ENCODE measurements at places on chromosomes 1 and 21.

DNA sequence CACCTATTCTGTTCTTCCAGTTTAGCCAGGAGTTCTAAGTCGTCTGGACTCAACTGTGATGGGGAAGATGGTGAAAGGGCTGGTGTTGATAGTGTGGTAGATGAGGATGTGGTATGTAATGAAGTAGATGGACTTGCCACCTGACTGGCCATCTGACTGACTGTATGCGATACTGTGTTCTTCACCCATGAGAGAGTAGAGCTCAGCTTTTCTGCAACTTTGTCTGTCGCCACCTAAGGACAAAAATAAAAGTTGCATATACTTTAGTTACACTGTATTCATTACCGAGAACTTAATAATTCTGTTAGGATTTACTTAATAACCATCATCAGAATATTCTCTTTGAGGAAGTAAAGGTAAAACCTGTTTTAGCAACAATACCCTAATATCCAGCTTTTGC lies 48.5 kb downstream of the EVI5 start:
- DNase-seq: no peak

DNA sequence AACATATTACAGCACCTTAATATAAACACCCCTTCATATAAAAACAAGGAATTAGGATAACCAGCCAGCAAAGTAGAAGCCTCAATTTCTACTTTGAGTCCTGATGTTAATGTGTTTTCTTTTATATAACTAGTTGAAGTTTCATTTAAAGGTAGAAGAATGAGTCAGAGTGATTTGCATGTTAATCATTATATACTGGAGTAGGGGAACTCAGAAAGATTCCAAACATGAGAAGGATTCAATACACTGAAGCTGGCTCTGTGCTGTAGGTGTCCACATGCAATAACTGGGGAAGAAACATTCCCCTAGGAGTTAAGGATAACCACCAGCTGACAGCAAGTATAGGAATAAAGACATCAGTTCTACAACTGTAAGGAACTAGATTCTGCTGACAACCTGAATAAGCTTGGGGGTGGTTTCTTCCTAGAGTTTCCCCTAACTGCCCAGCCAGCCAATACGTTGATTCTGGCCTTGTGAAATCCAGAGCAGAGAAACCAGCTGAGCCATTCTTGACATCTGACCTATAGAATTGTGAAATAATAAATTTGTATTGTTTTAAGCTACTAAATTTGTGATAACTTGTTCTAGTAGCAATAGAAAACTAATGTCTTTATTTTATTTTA lies 33.4 kb upstream of the RNPC3 start:
- no peak for DNase-seq

GRCh38 chr1:27220096-27220495 lies 14.3 kb upstream of the WDTC1 start:
- DNase-seq: no peak

- DNase-seq: no peak
Measured at GRCh38 chr21:44780767-44781459, 20.7 kb downstream of the UBE2G2 start.

DNA sequence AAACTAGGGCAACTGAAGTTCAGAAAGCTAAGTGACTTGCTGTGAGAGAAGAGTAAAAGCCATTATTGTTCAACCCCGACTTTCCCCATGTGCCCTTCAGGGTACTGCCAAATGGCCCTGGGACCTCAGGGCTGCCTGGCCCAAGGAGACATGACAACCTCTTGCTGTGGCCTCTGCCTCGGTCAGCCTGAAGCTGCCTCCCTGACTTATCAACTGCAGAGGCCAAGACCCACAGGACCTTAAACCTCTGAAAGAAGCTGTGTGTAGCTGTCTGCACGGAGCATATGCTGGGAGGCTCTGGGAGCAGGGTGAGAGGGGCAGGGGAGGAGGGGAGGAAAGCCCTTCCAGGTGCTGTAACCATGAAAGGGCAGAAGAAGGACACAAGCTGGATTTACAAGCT lies 35.9 kb downstream of the HMGB4 start:
- no peak for DNase-seq

- no peak for DNase-seq
Measured at GRCh38 chr1:83130886-83131691, 867.8 kb downstream of the TTLL7 start.

DNA sequence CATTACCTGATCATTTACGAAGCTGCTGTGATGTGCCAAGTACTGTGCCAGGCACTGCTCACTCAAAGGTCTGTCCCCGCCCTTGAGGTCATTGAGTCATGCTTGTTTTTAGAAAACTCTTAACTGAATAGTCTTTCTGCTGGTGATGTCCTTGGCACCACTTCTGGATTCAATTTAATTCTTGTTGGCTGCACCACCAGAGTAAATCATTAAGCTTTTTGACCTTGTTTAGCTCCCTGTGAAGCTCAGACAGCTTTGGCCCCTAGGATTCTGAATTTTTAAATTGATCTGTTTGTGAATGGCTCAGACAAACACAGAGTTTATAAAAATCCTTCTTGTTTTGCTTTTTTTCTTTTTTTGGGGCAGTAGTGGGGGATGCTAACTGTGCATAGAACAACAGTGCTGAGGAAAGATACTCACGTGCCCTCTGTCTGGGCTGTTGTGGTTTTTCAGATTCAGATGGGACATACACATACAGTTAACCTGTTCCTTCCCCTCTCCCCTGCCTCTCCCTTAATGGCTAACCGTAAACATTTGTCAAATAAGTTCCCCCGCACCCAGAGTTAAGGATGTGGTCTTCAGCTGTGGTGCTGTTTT lies 67.6 kb downstream of the MTR start:
- DNase-seq: no peak

GRCh38 chr1:108880850-108881249 lies 4.1 kb downstream of the GPSM2 start:
- no peak for DNase-seq

DNA sequence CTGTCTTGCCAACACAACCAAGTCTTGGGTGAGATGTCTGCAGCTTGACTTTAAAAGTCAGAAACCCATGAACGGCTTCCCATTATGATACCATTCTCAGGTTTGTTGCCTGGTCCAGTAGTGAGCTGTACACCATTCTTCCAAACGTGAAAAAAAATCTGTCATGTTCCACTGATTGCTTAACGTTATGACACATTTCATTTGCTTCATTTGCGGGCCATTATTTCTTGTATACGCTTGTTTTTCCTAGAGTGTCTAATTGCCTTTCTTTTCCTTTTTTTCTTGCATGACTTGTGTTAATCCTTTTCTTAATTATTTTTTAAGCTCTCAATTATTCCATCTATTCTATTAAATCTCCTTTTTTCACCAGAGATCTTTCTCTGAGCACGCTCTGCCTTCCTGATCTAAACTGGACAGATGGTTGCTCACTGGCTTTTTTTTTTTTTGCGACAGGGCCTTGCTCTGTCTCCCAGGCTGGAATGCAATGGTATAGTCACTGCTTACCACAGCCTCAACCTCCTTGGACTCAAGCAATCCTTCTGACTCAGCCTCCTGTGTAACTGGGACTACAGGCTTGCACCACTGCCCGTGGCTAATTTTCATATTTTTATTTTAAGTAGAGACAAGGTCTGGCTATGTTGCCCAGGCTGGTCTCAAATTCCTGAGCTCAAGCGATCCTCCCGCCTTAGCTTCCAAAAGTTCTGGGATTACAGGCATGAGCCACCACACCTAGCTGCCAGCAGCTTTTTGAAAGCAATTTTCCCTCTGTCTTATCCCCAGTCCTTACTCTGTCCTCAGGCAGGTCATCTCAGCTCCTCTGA lies 31.7 kb upstream of the CAMTA1 start:
- DNase-seq: no peak

GRCh38 chr1:910881-911721 lies 12.6 kb upstream of the SAMD11 start:
- no peak for DNase-seq

DNA sequence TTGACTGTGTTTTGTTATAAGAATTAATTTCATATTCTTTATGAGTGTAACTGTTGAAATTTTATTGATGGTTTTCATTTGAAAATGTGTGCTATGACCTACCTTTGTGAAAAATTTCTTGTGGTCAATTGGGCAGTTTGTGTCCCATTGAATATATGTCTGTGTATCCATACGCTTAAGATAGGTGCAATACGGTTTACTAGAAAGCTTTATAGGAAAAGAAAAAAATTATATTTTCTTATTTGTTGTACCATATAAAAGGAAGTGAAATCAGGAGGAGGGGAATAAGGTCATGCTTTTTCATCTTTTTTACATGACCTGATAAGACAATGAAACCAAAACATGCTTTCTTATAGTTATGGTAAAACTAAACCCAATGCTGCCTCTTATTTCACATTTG lies 807.7 kb downstream of the USP25 start:
- DNase-seq: no peak

DNA sequence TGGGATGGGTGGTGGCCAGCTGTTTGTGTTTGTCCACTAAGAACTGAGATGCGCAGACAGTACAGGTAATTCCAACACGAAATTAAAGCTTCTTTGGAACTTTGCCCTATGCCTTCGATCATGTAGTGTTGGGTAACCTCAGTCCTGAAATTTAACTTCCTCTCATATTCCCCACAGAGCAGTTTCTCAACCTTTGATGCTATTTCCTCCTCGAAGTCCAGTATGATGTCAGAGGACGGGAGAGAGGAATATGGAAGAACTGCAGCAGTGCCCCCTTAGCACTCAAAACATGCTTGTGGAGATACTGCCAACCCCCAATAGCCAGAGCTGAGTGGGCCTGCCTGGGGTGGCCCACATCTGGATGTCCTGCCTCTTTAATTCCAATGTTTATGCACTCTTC lies 3.6 kb downstream of the LPAR3 start:
- DNase-seq: no peak

- no peak for DNase-seq
Measured at GRCh38 chr1:117014209-117014608, 12.6 kb downstream of the CD101 start.

DNA sequence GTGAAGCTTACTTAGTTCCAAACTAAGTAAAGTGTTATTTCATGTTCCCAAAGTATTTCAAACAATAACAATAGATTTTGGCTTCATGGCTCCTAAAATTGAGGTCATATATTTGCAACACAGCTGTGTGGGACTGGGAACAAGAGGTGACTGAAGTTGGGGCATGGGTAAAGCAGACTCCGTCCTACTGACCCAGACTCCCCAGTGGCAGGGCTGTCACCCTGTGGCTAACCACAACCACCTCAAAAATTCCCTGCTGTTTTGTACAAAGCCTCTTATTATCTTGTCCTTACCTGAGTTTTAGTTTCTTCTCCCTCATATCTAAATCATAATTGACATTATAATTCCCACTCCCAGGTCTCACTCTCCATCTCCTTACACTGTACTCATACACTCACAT lies 117.6 kb downstream of the PTGER3 start:
- no peak for DNase-seq

GRCh38 chr21:17780539-17780938 lies 38.6 kb downstream of the C21orf91 start:
- no peak for DNase-seq

- DNase-seq: no peak
Measured at GRCh38 chr1:117809764-117810163, 119.7 kb downstream of the GDAP2 start.

DNA sequence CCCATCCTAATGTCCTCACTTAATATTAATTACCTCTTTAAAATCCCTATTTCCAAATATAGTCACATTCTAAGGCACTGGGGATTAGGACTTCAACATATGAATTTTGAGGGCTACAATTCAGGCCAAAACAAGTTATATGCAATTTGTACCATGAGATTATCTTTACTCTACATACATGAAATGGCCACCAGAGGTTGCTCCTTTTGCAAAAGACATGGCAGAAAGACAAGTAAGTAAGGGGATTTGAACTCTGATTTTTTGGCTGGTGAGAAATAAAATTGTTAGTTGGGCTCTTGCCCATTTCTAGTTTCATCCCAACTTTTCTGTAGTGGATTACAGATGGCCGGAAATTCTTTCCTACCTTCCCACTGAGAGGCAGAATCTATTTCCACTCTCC lies 4.8 kb upstream of the ALG6 start:
- DNase-seq: no peak

GRCh38 chr1:151976015-151976343 lies 17.7 kb downstream of the S100A10 start:
- no peak for DNase-seq

DNA sequence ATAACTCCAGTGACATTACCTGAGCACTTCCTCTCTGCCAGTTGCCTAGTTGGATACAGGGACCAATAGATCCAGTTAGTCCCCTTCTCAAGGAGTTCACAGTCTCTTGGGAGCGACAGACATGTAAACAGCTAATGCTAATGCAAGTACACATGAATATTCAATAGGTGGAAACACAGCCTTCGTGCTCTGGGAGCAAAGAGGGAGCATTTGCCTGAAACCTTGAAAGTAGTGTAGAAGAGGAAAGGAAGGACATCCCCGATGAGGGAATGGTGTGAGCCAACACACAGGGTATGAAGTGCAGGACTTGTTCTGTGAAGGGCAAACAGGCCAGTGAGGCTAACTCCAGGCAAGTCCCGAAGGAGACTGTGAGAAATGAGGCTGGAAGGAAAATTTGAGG lies 3.8 kb upstream of the TMEM222 start:
- DNase-seq: no peak

GRCh38 chr21:28227881-28228635 lies 764.6 kb downstream of the LTN1 start:
- DNase-seq: no peak

- DNase-seq: no peak
Measured at GRCh38 chr1:15719381-15720120, 16.5 kb upstream of the SLC25A34 start.

- DNase-seq: peak; percentile 37
Measured at GRCh38 chr1:27031235-27032118, 18.8 kb upstream of the TENT5B start.

DNA sequence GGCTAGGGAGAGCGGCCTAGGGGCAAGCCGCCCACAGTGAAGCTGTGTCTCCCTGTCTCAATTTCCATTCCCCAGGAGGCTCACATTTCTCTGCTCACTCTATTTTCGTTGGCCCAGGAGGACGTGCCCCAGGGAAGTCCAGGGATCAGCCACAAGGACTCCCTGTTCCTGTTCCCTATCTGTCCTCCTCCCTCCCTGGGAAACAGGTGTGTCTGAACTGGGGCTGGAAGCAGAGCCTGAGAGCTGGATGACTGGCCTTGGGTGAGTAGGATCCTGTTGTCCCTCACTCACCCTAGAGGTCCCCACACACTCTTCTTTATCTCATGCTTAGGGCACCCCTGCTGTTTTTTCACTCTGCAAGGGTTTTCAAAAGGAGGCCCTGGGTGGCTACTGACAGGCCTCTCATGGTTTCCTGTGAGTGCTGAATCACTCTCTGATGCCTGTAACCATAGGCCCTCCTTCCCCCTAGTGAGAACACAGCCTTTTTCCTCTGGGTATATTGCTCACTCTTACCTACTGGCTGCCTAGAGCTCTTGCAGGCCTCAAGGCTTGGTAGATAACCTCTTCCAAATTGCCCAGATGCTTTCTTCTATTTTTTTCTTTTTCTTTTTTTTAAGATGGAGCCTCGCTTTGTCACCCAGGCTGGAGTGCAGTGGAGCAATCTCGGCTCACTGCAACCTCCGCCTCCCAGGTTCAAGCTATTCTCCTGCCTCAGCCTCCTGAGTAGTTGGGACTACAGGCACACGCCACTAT lies 3.3 kb upstream of the UTP11 start:
- DNase-seq: no peak

DNA sequence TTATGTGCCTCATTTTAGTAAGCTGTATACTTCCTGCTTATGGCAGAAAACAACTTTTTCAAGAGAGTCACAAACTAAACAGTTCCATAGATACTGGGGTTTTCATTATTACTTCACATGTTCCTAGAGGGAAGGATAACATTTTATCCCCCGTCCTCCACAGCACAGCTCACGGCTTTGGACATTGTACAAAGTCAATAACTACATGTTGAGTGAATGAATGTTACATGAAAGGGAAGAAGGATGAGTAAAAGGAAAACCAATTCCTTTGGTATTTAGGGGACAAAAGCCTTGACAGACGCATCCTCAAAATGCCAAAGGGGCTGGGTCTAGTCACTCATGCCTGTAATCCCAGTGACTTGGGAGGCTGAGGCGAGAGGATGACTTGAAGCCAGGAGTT lies 14.8 kb downstream of the PI4KB start:
- DNase-seq: no peak
